Calu3 (cell line): ENCODE measurements at places on chromosomes 4 and X. TPM values are rescaled to one million over a fixed set of nuclear protein-coding genes. Genes with fewer than 3 reads are reported as not detected.

Gene CCNA2
- total RNA-seq = 26.9 and 32.6 TPM in 2 replicates

GRCh38 chr4:113537628-113538027 lies 223.9 kb downstream of the CAMK2D start:
- no peaks in the 10 kb centered on the region for H3K4me1 ChIP-seq
- no peak for DNase-seq
- no peak overlapping the region for H3K27ac ChIP-seq
- H3K36me3 ChIP-seq = no peaks in the 10 kb centered on the region
- no peak overlapping the region for H3K4me3 ChIP-seq

Gene CENPI
- total RNA-seq = 26.1 and 28.1 TPM in 2 replicates

GRCh38 chrX:4315891-4316290 lies 602.4 kb upstream of the PRKX start:
- no peaks in the 10 kb centered on the region for H3K4me1 ChIP-seq
- H3K27ac ChIP-seq = no peak overlapping the region
- no peaks in the 10 kb centered on the region for H3K27me3 ChIP-seq
- no peak overlapping the region for H3K4me3 ChIP-seq
- no peak for DNase-seq

DNA sequence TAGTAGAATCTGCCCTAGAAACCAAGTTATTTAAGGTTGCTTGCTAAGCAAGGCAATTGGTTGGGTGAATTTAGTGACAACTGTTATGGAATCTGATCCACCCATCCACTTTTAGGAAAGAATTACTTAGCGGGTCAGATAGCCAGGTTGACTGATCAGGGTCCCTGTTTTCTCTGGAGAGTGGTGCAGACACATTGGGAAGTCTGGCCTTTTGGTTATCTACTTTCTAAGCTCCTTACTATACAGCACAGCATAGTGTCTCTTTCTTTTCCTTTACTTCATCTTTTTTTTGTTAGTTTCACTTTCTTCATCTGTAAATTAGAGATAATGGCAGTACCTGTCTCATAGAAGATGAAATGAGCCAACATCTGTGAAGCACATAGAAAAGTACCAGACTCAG lies 7.4 kb downstream of the HERC3 start:
- H3K36me3 ChIP-seq = no peaks in the 10 kb centered on the region
- H3K4me1 ChIP-seq = no peaks in the 10 kb centered on the region
- H3K4me3 ChIP-seq = no peak overlapping the region
- DNase-seq = no peak
- no peak overlapping the region for H3K27ac ChIP-seq
